ENCODE measurements at places on chromosomes 1 and 21. TPM values are rescaled to one million over a fixed set of nuclear protein-coding genes. Genes with fewer than 3 reads are reported as not detected.

- no peak for DNase-seq
These were observed 135.8 kb upstream of the FGGY start for GRCh38 chr1:59161136-59161535.

Gene MROH7
- total RNA-seq = 0.17 TPM

DNA sequence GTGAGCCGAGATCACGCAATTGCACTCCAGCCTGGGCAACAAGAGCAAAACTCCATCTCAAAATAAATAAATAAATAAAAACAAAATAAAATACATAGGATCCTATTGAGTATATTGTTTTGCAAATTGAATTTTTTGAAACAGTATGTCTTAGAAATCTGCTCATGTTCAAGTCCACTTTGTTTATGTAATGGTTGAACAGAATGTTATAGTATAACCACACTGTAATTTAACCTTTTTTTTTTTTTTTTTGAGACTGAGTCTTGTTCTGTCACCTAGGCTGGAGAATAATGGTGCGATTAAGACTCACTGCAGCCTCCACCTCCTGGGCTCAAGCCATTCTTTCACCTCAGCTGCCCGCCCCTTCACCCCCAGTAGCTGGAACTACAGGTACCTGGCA is 31.4 kb downstream of the PARK7 start:
- no peak for DNase-seq

Gene STUM
- 0.34 TPM for total RNA-seq

Gene DMRTA2
- not detected for total RNA-seq
